MV-4-11 (cell line): ENCODE measurements at places on chromosomes 3 and 15.

DNA sequence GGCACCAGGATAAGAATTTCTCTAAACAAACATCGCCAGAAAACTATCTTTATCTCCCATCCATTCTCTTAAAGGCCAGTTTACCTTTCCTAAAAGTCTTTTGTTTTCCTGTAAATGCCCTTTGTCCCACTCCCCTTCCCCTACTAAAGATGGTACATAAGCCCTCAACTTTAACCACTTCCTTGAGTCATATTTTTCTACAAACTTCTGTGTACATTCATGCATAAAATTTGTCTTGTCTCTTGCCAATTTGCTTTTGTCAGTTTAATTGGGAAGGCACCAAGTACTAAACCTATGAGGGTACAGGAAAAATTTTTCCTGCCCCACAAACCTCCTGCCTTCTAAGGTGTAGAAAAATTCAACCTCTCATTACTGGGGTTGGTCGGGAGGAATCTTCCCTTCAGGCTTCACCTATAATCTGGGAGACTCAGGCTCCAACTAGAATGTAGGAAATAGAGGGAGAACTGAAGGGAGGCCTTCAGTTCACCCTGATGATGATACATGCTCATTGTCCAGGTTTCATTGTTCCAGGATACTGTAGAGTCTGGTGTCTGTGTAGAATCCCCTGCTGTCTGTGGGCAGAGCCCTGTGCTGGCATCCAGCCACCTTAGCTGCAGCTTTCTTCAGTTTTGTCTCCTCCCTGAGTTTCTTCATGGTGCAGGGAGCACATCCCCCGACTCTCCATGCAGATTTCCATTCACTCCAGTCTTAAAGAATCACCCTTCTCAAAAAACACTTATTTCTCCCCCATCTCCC lies 53.2 kb downstream of the CD200R1L start:
- DNase-seq: no peak

- peak; percentile 46 for DNase-seq
These were observed 20.2 kb downstream of the CFAP91 start for GRCh38 chr3:119723022-119723421.

- no peak for DNase-seq
These were observed 760.3 kb upstream of the ARRDC4 start for GRCh38 chr15:97200161-97200560.

DNA sequence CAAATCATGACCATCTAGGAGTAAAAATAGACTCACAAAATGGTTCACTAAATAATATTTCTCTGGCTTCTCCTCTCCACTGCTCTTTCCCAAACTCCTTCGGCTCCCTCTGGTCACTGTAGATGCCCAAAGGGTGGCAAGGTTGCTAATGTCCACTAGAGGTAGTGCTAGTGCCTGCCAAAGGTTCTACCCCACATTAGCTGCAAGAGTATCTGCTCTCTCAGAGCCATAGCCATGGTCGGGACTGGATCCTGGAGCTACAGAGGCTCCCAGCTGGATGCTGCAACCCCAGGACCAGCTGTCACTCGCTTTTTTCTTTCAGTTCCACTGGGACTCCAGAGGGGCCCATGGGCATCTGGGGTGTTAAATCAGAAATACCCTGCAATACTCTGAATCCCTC lies 8.5 kb downstream of the HTR3D start:
- peak; percentile 16 for DNase-seq

GRCh38 chr3:156750874-156751245 lies 75.3 kb upstream of the LEKR1 start:
- peak; percentile 26 for DNase-seq

DNA sequence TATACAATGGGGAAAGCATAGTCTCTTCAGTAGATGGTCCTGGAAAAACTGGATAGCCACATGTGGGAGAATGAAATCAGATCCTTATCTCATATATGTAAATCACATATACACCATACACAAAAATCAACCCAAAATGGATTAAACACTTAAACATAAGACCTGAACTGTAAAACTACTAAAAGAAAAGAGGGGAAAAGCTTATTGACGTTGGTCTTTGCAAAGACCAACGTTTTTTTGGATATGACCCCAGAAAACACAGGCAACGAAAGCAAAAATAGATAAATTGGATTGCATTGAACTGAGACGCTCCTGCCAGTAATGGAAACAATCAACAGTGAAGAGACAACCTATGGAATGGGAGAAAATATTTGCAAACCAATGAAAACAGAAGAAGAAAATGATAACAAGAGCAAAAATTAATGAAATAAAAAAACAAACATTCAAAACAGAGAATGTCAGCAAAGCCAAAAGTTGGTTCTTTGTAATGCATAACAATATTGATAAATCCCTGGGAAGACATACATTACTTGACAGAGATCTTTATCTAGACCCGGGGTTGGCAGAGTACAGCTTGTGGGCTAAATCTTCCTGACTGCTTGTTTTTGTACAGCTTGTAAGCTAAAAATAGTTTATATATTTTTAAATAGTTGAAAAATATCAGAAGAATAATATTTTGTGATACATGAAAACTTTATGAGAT lies 86.9 kb downstream of the NEO1 start:
- DNase-seq: no peak

DNA sequence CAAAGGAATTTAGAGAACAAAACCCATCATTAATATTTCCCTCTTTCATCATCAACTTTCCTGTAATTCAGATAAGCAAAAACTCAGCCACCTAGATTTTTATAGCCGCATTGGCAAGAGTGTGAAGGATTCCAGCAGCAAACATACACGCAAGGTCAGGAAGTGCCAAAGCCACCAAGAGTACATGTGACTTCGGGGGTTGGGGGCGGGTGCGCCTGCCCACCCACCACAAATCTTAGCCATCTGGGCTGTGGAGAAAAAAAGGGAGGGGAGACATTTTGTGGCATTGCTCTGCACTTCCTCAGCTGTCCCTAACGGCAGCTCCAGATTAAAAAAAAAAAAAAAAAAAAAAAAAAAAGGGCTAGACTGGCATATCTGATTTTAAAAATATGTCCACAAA lies 148.4 kb downstream of the TNIK start:
- no peak for DNase-seq

DNA sequence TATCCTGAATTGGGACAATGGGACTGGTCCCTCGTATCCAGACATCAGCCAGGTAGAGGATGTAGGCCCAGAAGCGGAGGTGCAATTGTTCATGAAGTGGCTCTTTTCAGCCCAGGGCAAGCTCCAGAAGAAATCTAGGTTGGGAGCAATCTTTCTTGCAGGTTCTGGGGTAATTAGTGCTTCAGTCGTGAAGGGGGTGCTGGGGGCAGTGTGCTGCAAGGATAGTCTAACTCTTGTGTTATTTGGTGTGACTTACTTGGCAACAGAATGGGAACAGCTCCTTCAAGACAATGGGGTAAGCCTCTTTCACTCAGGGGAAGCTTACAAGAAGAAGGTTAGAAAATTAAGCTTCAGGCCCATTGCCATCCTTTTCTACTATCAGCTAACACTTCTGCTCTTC lies 273.0 kb downstream of the DIPK2A start:
- no peak for DNase-seq

DNA sequence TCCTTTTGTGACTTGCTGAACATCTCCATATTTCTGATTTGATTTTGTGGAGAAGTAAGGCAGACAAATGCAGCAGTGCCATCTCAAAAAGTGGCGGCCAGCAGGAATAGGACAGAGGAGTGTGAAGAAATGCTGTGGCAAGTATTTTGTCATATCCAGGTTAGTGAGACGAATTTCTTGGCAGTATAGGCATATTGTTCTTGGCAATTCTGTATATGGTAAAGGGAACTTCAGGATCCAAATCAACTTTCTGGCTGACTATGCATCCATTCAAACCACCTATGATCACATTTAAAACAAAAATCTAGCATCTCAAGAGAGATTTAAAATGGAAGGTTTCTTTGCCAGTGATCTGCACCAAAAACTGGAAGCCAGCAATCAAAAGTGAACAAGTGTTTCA lies 228.0 kb downstream of the DTWD1 start:
- DNase-seq: no peak

DNA sequence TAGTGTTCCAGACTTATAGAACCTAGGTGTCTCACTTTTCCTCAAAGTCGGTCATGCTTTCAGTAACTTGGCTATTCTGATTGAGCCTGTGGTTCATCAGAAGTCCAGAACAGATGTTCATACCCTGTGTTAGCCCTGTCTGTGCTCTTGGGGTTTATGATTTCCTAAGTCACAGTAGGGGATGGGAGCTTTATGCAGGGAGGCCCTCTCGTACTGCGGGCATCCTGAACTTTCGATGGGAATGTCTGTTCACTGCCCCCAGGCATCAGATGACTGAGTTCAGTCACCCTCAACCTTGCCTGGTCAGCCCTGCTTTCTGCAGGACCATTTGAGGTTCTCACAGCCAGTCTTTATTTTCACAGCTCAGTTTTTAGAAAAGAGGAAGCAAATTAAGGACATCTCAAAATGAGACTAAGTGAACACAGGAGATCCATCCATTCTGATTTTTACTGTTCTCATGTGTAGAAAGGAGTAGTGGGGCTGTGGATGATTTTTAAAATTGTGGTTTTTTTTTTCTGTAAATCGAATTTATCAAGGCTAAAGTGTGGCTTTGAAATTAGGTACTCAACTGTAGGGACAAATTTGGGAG lies 71.3 kb downstream of the CMTM8 start:
- DNase-seq: peak; percentile 61

GRCh38 chr15:91275844-91276243 lies 175.8 kb downstream of the SV2B start:
- DNase-seq: no peak

DNA sequence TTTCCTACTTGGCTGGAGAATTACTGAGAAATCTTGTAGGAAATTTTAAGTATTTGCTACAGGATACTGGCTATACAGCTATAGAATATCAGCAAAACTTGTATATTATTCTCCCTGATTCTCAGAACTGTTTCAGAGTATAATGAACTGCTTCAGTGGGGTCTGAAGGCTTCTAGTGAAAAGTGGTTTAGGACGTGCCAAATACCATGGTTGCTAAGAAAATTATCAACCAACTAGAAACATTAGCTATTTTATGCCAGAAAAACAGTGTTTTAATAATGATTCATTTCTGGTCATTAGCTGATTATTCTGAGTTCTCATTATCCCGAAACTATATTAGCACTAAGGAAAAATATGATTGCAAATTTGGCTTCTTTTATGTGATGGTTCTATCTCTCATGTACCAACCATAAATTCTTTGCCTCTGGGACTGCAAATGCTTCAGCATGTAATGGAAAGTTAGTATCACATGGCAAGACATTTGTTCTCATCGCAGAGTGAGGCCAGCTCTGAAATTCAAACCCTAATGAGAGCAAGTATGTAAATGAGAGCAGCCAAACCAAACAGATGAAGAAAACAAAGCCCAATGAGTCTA lies 11.0 kb upstream of the TSC22D2 start:
- no peak for DNase-seq

- DNase-seq: no peak
These were observed 1.1 kb upstream of the FBLN2 start for GRCh38 chr3:13547591-13548371.

DNA sequence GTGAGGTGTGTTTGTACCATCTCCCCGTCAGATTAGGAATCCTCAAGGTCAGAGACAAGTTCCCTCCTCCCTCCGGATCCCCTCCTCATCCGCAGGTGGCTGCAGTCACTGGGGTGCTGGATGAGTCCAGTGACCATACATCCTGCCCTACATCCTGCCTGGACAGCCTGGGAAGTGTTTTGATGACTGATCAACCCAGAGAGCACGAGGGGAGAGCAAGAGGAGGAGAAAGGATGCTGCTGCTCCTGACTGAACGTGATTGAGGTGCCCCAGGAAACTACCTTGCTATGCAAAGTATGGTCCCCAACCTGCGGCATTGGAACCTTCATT lies 65.1 kb downstream of the SLC12A8 start:
- DNase-seq: no peak

- peak; percentile 23 for DNase-seq
These were observed at the start of the genes FOXL2 and FOXL2NB for GRCh38 chr3:138946663-138947494. FOXL2 (minus strand) TSS chr3:138947137; CDS start chr3:138946722, 415 bp downstream. FOXL2NB (plus strand) TSS chr3:138947217; CDS start chr3:138947365, 148 bp downstream.

- no peak for DNase-seq
These were observed 52.3 kb downstream of the EPHB1 start for GRCh38 chr3:134847349-134847748.

DNA sequence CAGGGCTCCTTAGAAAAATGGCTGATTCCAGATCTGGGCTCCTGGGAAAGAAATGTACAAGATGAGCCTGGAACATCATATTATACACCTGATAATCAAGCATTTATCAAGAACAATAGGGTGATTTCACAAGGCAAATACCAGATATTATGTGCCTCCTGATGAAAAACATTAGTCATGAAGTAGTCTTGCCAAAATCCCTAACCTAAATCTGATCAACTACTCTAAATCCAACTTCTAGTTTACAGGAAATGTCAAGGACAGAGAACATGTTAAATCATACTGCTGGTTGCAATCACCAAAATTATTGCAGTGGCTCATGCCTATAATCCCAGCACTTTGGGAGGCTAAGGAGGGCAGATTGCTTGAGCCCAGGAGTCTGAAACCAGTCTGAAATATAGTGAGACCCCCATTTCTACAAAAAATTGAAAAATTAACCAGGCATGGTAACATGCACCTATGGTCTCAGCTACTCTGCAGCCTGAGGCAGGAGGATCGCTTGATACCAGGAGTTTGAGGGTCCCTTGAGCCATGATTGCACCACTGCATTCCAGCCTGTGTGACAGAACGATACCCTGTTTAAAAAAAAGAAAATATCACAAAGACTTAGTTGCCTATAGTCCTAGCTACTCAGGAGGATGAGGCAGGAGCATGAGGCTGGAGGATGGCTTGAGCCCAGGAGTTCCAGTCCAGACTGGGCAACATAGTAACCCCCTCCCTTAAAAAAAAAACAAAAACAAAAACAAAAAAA lies 34.9 kb upstream of the ATP13A3 start:
- DNase-seq: no peak

DNA sequence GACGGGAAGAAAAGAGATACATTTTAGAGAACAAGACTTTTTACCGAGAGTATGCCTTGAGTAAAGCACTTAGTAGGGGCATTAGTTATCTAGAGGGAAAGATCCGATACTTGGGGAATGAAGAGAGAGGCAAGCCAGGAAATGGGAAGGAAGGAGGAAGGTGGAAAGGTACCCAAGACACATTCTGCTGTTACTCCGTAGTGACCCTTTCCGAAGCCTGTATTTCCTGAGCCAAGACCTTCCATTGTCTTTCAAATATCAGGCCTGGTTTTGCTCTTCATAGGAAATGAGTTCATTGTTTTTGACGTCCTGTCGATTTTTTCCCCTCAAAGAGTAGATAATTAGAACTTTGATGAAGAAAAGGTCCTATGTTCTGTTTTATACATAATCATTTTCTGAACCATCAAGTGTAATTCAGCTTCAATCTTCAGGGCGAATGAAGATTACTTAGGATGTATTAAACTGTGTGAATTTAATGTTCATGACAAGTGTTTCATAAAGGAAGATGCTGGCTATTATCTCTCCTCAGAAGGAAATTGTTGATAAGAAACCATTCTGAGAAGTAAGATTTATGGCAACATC lies 95.7 kb downstream of the PPM1L start:
- DNase-seq: no peak

DNA sequence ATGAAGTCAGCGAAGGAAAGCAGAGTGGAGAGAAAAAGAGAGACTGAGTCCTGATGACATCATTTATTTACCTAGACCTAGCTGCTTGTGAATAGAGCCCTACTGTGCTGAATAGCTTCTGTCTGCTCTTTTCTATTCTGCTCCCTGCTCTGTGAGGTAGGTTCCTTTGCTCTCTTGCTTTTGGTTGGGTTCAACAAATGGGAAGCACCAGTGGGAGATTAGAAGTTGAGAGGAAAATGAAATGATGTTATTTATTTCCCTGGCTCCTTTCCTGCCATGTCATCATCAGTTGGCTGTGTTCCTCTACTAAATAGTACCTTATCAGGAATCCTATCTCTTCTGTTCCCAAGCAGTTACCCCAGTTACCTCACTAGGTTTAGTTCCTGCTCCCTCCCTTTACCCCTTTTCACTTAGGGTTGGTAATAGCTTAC lies 23.5 kb downstream of the DTWD1 start:
- no peak for DNase-seq

GRCh38 chr15:41926185-41927056 lies 32.6 kb upstream of the SPTBN5 start:
- no peak for DNase-seq
